ENCODE measurements at places on chromosomes 1 and 21. TPM values are rescaled to one million over a fixed set of nuclear protein-coding genes. Genes with fewer than 3 reads are reported as not detected.

MNDA gene
- total RNA-seq, result not detected

BATF3 gene
- total RNA-seq, result 6.9 TPM

DNA sequence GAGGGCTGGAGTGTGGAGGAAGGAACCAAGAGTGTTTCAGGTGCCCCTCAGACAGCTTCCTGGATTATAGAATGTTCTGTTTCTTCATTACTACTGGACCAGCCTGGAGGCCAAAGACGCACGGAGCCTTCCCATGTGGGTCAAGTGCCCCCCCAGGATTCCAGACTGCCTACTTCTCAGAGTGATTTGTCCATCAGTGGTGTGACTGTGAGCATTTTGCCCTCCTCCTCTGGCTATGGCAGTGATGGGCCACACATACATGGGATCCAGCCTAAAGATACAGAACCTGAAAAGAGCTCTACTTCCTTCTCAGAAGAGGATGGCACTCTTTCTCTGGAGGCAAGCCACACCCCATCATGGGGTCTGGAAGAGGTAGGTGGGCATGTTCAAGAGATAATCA is 64.9 kb downstream of the MACF1 start:
- DNase-seq, result no peak
- H3K27ac ChIP-seq, result peak overlapping the region; percentile 29
- no peaks in the 10 kb centered on the region for H3K36me3 ChIP-seq
- H3K27me3 ChIP-seq, result no peaks in the 10 kb centered on the region
- no peak overlapping the region for H3K4me3 ChIP-seq

GRCh38 chr1:41418857-41419583 is 57.8 kb downstream of the FOXO6 start:
- no peaks in the 10 kb centered on the region for H3K36me3 ChIP-seq
- H3K4me1 ChIP-seq, result no peaks in the 10 kb centered on the region
- no peak overlapping the region for H3K27ac ChIP-seq
- H3K4me3 ChIP-seq, result no peak overlapping the region
- DNase-seq, result no peak

SPTA1 gene
- total RNA-seq, result not detected

GRCh38 chr1:42691157-42691498 is 8.9 kb downstream of the YBX1 start:
- peaks cover 68% of the 10 kb centered on the region for H3K36me3 ChIP-seq
- H3K27me3 ChIP-seq, result no peaks in the 10 kb centered on the region
- DNase-seq, result no peak
- H3K4me3 ChIP-seq, result no peak overlapping the region

DNA sequence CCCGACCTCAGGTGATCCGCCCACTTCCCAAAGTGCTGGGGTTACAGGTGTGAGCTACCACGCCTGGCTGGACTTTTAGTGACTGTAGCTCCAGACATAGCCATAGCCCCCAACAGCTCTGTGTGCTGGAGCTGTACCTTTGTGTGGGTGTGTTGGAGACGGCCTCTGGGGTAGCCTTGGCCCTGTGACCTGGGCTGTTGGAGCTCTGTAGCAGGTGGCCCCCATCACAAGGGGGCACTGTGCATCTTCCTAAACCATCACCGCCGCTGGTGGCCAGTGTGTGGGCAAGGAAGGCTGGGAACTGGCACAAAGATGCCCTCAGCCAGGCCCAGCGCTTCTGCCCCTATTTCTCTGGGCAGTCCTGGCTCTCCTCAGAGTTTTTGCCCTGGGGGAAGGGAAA is 38.4 kb upstream of the FOXO6 start:
- no peak overlapping the region for H3K4me3 ChIP-seq
- H3K4me1 ChIP-seq, result no peaks in the 10 kb centered on the region
- peak; percentile 41 for DNase-seq
- no peak overlapping the region for H3K27ac ChIP-seq
- no peaks in the 10 kb centered on the region for H3K36me3 ChIP-seq

GRCh38 chr1:229161740-229162139 is 109.2 kb upstream of the RAB4A start:
- H3K27me3 ChIP-seq, result peaks cover 21% of the 10 kb centered on the region
- H3K4me1 ChIP-seq, result peaks cover 11% of the 10 kb centered on the region
- no peak for DNase-seq
- no peaks in the 10 kb centered on the region for H3K36me3 ChIP-seq
- no peak overlapping the region for H3K27ac ChIP-seq
